NCI-H1105 (cell line): ENCODE measurements at places on chromosomes 7 and 10.

DNA sequence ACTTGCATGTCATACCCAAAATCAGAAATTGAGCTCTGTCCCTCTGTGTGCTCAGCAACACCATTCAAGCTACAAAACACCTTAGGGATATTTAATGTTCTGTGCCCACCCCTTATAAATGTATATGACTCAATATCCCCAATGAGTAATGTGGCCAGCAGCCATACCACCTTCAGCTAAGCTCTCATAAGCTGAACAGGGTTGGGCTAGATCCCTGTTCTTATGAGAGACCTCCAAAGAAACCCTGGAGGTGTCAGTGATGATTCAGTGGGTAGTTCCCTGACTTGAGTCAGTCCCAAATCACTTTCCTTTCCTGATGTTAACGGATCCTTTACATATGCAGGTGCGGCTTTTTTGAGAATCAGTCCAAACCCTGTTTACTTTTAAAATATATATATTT is 253.8 kb downstream of the CREB5 start:
- no peak for DNase-seq

- no peak for DNase-seq
Observed at GRCh38 chr7:155722118-155722517, 77.7 kb downstream of the RBM33 start.

DNA sequence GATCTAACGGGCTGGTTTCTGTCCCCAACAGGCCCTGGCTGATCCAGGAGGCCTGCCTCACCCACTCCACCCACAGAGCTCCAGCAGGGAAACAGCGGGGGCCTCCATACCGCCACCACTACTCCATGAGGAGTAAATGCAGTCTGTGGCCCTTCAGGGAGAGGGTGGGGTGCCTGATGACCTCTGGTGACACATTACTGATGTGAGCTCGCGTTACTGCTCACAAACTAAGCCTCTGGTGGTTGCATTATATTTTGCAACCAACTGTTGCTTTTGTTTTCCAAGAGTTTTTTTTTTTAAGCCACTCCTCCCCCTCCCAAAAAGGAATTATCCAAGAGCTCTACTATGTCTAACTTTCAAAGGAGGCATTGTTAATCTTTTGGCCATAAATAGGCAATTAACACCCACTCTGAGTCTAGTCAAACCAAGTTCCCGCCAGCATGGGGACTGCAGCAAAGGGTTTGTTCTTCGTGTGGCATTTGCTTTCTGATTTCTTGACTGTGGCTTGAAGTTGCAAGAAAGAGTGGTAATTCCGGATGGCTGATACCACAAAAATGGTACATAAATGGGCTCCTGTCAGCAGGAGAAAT is 72.6 kb downstream of the FAM53B start:
- DNase-seq, result no peak

DNA sequence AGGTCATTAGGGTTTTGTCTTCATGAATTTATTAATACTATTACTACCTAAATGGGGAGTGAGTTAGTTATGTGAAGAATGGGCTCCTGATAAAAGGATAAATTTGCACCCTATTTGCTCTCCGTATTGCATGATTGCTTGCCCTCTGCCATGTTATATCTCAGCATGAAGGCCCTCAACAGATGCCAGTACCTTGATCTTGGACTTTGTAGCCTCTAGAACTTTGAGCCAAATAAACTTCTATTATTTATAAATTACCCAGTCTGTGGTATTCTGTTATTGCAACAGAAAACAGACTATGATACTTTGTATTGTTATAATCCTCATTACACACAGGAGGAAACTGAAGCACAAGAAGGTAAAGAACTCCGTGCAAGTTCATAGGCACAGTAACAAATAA is 150.8 kb downstream of the AGMO start:
- DNase-seq, result no peak

DNA sequence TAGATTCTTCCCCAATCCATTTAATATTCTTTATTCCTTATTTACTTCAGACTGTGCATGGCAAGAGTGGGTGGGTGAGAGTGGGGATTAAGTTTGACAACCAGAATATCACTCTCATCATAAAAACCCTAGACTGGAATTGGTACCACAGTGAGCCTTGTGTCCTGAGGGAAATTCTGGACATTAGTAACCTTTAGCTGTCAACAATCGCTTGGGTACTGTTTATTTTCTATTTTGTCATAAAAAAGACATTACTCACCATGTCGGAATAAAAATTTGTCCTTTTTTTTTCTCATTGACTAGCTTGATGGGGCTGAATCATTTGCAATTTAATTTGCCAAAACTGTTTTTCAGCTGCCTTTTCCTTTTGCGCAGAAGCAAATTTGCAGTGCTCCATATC is 176.1 kb upstream of the SEMA3C start:
- DNase-seq, result no peak

DNA sequence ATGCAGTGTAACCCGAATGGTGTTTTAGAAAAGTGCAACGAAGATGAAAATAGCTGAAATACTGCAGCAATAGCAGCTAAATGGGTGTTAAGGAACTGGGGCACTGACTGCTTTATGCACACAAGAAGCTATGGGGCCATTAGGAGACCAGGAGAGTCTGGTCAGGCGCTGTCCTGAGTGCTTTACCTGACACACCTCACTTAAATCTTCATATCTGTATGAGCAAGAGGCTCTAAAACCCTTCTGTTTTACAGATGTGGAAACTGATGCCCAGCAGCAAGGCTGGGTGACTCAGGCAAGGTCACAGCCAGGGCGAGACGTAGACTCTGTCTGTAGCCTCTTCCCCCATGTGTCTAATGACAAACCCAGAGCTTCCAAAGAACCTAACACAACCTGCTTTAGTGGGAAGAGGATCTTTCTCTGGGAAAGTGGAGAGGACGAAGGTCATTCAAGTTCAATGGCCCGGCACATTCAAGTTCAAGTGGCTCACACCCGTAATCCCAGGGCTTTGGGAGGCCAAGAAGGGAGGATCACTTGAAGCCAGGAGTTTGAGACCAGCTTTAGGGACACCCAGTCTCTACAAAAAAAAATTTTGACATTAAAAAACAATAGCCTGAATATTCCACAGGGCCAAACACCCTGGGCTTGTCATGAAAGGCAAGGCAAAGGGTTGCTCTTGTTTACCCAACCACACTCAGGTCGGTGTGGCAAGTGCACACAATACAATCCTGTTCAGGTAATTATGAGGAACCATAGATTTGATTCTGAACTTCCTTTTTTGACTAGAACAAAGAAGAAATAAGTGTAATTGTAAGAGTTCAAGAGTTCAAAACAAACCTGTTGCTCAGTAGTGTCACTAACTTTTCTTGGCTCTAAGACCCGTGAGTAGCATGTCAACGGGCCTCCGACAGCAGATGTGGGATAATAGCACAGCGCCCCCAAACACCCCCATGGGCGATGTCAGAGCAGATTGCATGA is 53.7 kb upstream of the KLF6 start:
- DNase-seq, result no peak

- DNase-seq, result no peak
Observed at GRCh38 chr10:132397036-132397541, at the start of gene PWWP2B. TSS of gene PWWP2B (plus strand) at chr10:132397200. CDS start at chr10:132397227, 27 bp downstream.

- DNase-seq, result no peak
Observed at GRCh38 chr10:3420527-3421469, 248.2 kb upstream of the PITRM1 start.

- no peak for DNase-seq
Observed at GRCh38 chr10:114246679-114247305, 7.7 kb downstream of the VWA2 start.

GRCh38 chr10:69317626-69318105 is 39.4 kb downstream of the HK1 start:
- DNase-seq, result no peak

DNA sequence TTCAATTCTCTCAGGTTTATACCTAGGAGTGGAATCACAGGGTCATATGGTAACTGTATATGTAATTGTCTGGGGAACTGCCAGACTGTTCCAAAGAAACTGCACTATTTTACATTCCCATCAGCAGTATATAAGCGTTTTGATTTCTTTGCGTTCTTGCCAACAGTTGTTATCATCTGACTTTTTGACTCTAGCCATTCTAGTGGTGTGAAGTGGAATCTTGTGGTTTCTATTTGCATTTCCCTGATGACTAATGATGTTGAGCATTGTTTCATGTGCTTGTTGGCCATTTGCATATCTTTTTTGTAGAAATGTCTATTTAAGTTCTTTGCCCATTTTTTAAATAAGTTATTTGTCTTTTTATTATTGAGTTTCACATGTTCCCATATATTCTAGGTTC is 44.3 kb upstream of the ZC3HAV1 start:
- DNase-seq, result no peak

DNA sequence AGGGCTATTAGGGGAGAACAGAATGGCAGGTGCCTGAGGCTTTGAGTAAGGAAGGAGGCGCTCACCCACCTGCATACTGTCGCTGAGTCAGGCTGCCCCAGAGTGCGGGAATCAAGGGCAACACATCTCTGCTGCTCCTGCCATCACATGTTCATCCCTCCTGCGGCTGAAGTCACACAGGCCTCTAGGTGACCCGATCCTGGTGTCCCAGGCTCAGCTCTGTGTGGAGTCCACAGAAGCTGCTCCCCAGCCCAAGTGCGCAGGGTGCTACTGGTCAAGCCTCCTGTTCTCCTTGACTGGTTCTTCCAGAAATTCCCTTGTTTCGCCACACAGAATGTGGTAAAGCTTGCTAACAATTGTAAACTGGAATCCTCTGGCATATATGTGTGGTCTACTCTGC is 96.9 kb upstream of the IL6 start:
- no peak for DNase-seq

DNA sequence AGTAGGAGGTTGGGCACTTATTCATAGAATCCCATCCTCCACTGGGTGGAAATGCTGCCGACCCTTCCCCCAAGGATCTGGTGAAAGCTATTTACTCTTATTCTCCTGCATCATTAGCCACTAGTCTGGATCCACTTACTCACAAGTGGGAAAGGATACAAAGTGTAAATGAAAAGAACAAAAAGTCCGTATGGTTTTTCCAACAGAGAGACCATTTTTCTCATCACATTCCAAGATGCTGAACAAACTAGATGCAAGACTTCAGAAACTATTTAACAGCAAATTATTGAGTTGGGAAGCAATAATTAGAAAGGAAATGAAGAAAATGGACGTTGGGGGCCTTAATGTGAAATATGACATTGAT is 242.4 kb upstream of the GLI3 start:
- DNase-seq, result no peak

DNA sequence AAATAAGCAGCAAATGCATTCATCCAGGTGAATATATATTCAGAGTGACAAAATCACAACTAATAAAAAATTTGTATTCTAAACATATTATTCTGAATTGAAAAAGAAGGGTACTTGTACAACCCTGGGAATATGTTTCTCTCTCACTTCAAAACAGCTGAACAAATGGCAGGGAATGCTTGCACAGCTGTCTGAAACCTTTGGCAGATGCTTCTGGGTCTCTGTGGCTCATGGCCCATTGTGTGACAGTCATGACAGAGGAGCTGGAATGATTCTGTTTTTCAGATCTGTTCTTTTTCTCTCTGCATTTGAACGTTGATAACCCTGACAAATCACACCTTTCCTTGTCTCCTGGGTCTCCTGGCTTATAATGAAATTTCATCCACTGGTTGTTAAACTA is 275.7 kb upstream of the FZD1 start:
- DNase-seq, result peak; percentile 28

GRCh38 chr10:101260764-101261481 is 31.7 kb upstream of the LBX1 start:
- no peak for DNase-seq

DNA sequence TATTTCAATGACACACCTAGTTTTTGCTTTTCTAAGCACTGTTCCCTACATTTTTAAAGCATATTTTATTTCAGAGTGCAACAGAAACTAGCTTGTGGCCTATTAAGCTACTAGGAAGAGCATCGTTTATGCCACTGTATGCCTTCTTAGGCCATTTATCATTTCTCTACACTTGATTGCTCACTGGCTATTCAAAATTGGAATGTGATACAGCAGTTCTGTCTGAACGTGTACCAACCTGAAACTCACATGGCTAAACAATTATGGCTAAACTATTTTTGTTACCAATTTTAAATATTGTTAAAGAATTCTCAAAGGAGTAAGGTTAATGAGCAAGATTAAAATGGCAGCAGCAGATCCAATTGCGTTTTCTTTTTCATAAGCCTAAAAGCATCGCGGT is 105.2 kb downstream of the GSAP start:
- no peak for DNase-seq

DNA sequence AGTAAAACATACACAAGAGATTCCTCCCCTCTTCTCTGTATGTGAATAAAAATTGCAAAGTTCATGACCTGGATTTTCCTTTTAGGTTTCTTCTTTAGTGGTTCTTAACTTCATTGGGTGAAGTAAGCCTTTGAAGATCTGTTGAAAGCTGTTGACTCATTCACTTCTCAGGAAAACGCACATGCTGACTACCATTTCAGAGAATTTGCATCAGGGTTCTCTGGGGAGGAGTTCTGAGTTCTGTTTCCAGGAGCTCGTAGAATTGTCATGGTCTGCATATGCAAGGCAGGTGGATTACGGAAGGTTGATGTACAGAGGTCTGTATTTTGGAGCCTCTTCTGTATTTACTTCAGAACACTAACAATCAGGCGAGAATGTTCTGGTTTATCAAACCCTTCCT is 962 bp upstream of the SLC26A4 start:
- DNase-seq, result no peak

DNA sequence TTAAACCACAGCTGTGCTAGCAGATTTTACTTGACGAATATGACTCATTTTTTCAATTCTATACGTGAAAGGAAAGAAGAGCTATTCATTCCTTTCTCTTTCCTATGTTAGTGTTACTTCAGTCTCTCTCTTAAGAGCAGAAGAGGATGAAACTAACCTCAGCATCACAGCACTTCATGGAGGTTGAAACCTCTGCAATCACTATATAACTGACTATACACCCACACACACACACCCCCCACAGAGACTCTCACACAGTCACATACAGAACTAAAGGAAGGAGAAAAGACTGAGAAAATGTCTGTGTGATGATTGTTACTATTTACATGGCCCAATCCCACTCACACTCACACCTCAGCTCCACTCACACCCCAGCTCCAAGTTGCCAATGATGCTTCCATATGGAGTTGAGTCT is 104.2 kb downstream of the KIF20B start:
- no peak for DNase-seq

- no peak for DNase-seq
Observed at GRCh38 chr7:96303105-96303685, 18.7 kb downstream of the SLC25A13 start.

- DNase-seq, result no peak
Observed at GRCh38 chr7:137768366-137768765, 78.4 kb downstream of the DGKI start.

DNA sequence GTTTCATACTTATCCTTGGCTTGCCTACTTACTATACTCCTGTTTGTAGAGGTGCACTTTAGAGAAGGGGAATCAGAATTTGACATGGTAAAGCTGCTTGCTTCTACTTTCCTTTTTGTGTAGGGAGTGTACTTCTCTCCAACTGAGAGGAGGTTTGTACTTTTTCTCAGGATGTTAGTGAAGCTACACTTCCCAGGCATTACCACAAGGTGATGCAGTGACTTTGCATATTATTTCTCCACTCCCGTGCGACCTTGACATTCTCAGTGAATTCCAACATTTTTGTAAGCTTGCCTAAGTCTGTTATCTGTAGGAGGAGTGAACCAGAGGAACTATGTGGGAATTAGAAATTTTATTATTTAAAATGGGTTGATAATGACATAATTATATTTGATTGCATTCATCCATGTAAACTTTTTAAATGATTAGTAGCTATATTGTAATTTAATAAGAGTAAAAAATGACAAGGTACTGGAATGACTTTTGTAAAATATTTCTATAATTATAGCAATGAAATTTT is 5.2 kb downstream of the TAX1BP1 start:
- DNase-seq, result no peak
